NCI-H2171 treated with DMSO at 0.1 percent for 48 hours (cell line): ENCODE measurements at places on chromosomes 5 and 9.
A peak's percentile ranks its signal among the peaks of the same experiment; 100 is the strongest.

DNA sequence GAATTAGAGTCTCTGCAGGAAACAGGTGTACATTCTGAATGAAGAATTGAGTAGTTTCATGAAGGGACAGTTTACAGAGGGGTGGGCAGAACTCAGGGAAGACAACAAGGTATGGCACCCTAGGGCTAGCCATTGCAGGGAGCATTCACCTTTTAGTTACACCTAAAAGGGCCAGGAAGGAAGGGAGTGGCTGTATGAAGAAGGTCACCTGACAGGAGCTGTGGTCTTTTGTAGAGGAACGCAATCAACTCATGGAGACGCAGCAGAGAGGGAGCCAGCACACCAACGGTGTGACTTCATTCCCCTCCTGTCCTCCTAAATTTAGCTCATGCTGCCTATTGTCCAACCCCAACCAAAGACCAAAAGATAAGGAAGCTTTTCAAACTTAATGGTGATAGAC lies 12.7 kb upstream of the ZCCHC7 start:
- DNase-seq, result no peak

DNA sequence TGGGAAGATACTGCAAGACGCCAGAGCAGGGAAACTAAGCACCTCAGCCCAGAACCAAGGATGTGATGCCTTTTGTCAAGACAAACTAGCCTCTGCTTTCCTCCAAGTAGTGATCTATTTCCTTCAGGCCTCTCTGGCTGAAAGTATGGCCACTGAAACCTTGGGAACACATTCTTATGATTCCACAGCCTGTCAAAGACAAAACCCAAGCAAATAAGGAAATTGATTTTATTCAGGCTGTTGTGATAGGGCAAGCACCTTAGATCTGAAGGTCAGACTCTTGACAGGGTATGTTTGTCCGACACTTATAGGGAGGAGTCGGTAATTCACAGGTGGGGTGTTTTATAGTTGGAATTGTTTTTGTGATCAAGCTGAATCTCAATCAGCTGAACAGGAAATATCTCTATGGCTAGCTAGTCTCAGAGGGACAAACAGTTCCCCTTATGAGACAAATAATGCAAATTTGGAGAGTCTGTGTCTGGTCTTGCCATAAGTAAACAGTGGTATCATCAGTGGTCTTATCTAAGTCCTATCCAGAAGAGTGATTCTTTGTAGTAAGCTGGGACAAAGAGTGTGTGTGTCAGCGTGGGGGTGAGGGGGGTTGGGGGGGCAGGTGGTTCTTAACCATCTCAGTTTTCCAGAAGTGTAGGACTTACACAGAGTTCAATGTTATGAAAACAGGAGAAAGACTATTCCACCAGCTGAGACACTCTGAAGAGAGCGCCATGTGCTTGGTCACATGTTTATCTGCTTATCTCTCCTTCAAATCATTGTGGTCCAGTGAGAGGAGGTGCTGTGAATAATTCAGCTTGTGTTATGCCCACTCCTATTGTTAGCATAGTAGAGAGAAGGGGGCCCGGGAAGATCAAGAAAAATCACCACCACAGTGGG lies 6.7 kb upstream of the ZCCHC10 start:
- DNase-seq, result no peak

GRCh38 chr9:72912476-72913381 lies 40.1 kb downstream of the ALDH1A1 start:
- no peak for DNase-seq

- DNase-seq, result no peak
Measured at GRCh38 chr5:68325065-68325580, 109.6 kb downstream of the PIK3R1 start.

DNA sequence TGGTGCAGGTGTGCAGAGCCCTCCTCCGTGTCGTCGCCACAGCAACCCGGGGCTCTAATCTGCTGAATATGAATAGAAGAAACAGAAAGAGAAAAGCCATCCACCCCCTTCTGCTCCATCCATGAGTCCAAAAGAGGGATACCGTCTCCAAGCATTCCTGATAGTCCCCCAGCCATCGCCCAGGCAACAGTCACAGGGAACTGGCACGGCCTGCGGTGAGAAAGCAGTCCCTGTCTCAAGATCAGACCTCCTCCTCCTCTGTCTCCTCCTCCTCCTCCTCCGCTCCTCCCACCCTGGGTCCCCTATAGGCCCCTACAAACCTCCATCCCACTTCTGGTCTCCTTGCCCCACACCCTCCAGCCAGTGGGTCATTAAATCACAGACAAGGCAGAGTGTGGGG lies 308.1 kb upstream of the MPDZ start:
- DNase-seq, result no peak

- no peak for DNase-seq
Measured at GRCh38 chr5:54823006-54823405, 162.4 kb downstream of the ESM1 start.

DNA sequence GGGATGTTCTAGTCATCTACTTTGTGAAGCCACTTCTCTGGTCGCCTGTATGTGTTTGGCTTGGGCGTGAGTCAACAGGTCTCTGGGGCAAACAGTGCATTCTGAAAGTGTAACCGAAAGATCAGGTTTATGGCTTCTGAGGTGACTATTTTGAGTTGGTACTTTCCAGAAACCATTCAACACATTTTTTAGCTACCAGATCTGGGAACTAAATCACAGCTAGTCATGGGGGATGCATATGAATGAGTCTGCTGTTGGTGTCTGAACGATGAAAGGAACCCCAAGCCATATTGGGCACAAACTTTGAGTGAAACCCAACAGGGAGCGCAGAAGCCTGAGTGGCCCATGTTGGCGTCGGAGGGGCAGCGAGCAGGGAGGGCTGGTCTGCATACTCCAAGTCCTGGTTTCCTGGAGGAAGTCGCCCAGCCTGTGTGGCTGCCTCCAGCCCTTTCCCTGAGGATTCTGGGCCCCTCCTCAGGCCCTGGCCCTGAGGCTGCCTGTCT lies 35.3 kb downstream of the UBE2QL1 start:
- no peak for DNase-seq

GRCh38 chr9:96691326-96691725 lies 36.2 kb upstream of the PRXL2C start:
- no peak for DNase-seq

DNA sequence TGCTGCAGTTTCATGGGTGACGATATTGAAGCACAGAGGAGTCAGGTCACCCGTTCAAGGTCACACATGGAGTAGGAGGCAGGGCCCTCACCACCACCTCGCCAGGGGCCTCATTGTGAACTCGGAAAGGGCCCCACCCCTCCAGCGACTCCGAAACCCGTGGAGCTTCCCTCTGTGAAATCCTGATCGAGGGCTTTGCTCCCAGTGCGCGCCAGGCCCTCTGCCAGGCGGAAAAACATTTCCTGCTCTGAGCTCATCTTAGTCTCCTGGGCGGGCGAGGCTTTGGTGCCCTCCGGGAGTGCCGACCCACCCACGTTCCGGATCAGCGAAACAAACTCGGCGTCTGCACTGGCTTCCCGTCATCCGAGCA lies 75.0 kb upstream of the FCN1 start:
- DNase-seq, result no peak

- DNase-seq, result peak; percentile 75
Measured at GRCh38 chr5:52007230-52007858, 624.1 kb downstream of the ISL1 start.

DNA sequence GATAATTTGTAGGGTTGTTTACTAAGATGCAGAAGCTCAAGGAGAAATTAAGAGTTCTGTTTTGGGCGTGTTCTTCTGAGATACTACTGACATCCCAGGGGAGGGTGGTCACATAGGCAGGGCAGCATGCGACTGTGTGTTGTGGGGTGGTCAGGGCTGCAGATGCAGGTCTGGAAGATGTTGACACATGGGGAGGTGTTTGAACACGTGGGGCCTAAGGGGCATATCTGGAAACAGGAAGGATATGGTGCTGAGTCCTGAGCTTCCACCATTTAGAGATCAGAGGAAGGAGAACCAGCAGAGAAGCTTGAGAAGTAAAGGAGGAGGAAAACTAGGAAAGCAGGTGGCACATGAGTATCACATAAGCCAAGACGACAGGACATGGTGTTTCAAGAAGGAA lies 228.2 kb downstream of the ADGRV1 start:
- DNase-seq, result no peak

- DNase-seq, result no peak
Measured at GRCh38 chr5:75192804-75193203, 43.9 kb downstream of the ANKRD31 start.

GRCh38 chr9:86665416-86665815 lies 281.9 kb downstream of the GAS1 start:
- no peak for DNase-seq

GRCh38 chr9:90464978-90465377 lies 177.6 kb downstream of the DIRAS2 start:
- peak; percentile 66 for DNase-seq

DNA sequence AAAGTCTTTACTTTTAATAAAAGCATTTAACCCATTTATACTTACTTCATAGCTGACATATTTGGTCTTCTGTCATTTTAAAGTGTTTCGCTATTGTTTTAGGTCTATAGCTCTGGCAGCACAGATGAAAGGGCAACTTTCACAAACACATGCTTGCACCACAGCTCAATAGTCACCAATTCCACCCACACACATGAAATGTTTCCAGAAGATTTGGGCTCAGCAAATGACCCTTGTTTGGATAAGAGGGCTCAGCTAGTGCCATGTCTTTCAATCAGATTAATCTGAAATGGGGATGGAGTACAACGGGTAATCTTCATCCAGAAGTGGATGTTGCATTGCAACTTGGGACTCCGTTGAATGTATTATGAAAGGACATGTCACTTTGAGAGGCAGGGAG lies 176.0 kb downstream of the FGF18 start:
- DNase-seq, result no peak

DNA sequence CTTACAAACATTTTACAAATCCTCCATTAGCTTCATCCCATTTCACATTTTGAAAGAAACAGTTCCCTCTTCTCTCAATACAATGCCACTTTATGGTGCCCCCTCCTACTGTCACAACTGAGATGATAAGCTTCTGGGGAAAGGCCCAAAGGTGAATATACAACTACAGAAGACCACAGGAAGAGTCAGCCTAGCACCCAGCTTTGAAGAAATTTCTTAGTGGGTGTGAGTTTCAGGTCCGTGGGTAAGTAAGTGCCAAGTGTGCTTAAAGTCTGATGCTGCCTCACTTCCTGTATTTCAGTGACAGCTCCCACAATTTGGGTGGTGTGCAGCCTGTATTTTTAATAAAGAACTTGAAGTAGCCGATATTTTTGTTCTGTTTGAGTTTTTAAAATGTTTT lies 68.1 kb downstream of the ARHGEF28 start:
- DNase-seq, result no peak
